ENCODE measurements at places on chromosomes 3 and 15.

- DNase-seq = no peak
Measured at GRCh38 chr3:149020196-149020838, 29.0 kb downstream of the GYG1 start.

DNA sequence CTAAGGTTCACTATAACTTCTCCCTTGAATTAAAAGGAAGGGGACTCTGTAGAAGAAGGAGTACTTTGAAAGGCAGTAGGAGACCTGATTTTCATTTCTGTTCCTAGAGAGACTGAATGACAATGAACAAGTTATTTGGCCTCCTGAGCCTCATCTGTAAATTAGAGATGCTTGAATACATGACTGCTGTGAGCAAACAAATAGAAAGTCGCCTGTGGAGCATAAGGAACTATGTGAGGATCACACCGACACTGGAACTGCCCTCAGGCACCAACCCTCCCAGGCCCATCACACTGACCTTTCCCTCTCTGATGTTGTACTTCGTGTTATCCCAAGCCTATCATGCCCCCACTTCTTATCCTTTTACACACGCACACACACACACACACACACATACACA, 48.6 kb downstream of the IMPG2 start:
- no peak for DNase-seq

DNA sequence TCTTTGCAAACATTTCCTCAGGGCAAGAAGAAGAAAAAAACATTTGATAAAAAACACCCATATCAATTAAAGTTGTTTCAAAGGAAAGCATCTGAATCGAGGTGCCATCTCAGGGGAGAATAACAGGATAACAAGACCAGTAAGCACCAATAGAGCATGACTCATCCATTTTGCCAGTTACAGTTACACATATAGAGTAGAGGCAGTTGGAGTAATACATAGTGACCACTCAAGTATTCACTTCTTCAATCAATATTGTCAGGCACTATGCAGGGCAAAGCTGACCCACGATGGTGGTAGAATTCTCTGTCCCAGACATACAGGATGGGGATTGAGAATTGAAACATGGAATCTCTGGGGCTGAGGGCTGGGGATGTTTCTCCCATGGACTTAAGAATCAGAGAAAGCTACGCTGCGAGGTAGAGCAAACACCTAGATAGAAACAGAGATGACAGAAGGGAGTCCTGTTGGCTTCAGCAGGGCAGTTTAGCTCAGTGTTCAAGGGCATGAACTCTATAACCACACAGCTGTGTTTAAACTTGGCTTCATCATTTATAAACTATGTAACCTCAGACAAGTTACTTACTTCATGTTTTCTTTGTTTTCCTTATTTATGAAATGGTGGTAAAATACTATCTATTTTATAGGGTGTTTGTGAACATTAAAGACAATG, 186.4 kb upstream of the NANOGP8 start:
- DNase-seq = no peak

GRCh38 chr3:7001370-7001769, 140.5 kb downstream of the GRM7 start:
- no peak for DNase-seq

DNA sequence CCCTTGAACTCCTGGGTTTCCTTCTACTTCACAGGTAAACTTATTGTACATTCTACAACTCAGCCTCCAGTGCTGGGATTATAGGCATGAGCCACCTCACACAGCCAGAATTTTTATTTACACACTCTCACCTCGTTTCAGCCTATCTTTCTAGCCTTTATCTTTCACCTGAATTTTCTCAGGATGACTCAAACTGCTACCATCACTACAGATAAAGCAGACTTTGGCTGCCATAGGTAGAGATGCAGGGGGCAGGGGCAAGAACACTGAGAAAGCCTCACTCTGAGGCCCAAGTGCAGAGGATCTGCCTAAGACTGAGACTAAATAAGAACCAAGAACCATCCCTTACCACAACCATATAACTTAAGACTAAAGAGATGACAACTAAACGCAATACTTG, 59.0 kb downstream of the ETFA start:
- DNase-seq = no peak

GRCh38 chr3:178406206-178406605, 130.0 kb upstream of the KCNMB2 start:
- DNase-seq = no peak

- no peak for DNase-seq
Measured at GRCh38 chr3:7238565-7239295, 377.8 kb downstream of the GRM7 start.

- no peak for DNase-seq
Measured at GRCh38 chr15:44718180-44718926, 7.0 kb downstream of the B2M start.

DNA sequence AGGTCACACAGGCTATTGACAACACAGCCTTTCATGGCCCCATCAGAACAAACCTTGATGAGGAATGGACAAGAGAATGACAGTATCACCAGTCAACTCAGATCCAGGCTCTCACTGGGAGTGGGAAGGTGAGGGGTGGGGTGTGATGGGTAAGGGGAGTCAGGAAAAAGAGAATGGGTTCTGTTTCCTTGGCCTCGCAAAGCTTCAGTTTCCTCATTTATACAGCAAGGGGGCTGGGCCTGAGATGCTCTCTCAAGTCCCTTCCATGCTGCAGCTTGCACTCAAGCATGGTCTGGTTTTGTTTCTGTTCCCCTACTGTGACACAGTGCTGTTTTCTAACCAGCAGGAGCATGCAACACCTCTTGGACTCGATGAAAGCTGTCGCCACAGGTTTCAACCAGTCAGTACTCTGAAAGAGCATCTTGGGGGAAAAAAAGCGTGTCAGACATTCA, 65.7 kb upstream of the IL12A start:
- no peak for DNase-seq

DNA sequence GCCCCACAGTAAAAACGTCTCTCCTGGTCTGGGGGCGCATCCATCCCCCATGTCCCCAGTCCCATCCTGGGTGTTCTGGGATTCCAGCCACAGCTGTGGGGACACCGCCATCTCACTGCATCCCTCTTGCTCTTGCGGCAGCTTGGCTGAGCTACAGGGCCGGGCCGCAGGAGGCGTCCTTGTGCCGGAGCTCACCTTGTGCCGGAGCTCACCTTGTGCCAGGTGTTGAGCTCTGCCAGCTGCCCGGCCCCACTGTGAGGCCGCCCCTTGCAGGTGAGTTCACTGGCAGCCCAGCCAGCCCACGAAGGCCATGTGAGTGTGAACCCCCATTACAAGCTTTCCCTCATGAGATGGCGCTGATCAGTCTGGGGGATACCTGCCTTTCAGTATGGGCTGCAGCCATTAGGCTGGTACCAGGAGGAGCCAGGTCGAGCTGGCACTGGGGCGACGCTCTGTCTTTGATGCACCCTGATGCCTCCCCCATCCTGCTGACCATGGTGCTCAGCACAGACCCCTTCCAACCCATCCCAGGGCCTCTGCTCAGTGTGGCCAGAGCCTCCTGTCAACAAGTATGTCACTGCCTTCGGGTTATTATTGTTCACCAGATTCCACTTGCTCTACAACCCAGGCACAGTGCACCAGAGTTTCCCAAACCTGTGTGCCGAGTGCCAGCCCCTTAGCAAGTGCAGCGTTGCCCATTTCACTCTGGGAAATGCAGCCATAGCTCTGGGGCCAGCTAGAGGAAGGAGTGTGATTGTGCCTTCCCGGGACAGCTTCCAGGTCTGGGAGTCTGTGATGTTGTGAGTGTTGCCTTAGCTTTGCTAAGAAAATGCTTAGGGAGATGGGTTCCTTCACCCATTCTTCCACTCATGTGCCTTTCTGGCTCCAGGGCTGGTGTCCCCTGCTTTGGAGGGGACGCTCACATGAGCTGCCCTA, 105.7 kb downstream of the APBA2 start:
- DNase-seq = no peak

- DNase-seq = no peak
Measured at GRCh38 chr3:99269606-99270351, 368.3 kb upstream of the DCBLD2 start.

- DNase-seq = peak; percentile 45
Measured at GRCh38 chr15:82805994-82806406, at the start of gene FSD2. TSS of gene FSD2 (minus strand) at chr15:82806069. CDS start at chr15:82787390, 18,679 bp downstream.

GRCh38 chr3:166447513-166447912, 610.3 kb upstream of the BCHE start:
- no peak for DNase-seq

DNA sequence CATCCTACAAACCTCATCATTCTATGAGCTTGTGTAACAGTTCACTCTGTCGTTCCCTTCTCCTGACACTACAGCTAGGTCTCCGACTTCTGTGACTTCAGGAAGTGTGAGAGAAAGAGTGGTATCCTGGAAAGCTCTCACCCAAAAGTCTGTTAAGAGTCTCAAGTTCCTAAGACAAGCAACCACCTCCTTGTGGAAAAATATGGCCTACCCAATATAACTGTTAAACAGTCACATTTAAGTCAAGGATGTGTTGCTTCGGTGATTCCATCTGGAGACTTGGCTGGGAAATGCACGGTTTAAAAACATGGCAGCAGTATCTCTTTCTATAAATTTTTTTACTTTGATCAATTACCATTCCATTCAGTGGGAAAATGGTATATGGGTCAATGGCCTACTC, 13.8 kb downstream of the FEZF2 start:
- no peak for DNase-seq

- DNase-seq = no peak
Measured at GRCh38 chr15:62469478-62469873, 304.4 kb upstream of the C2CD4B start.

DNA sequence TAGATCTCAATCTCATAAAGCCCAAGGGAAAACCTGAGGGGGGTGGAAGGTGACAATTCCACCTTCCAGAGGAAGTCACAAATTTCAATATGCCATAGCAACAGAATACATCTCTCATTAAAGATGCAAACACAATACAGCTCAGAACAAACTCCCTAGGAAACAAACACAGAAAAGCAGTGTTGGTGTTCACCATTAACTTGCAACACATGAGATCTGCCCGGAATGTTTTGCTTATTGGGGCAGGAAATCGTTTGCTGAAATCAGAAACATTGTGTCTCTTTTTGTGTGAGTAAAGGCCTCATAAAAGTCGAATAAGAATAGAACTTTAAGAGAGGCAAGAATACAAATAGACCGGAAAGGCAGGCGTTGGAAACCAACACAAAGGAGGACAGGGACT, 5.8 kb upstream of the RYR3 start:
- DNase-seq = no peak

DNA sequence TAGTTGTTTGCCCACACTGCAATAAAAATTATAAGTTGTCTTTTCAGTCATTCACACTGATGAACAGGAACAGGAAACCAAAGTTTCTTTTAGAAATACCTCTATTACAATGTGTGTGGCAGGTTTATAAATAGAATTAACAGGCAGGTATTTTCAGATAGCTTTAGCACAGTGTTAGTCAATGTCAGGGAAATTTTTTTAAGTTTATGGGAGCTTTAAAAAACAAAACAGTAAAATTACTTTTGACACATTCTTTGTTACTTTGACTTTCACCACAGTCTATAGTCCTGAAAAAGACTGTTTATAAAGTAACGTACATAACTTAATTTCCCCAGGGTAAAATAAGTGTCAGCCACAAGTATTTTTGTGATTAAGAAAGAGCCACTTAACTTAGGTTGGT, 38.1 kb downstream of the SERPINI1 start:
- no peak for DNase-seq

DNA sequence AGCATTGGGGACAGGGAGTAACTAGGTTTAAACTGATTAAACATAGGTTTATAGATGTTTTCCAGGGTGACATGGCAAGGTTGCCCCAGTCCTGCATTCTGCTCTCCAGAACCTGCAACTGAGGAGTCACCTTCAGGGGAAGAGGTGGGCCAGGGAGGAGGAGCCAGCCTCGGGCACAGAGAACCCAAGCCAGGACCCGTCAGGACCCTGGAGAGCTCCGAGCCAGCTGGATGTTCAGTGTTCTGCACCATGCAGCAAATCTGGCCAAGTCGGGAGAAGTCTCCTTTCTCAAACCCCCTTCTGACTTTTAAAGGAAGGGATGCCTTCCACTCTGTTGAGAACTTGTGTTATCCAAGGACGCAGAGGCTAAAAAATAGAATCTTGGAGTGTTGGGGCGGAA, 62.1 kb upstream of the SLC6A11 start:
- peak; percentile 27 for DNase-seq

DNA sequence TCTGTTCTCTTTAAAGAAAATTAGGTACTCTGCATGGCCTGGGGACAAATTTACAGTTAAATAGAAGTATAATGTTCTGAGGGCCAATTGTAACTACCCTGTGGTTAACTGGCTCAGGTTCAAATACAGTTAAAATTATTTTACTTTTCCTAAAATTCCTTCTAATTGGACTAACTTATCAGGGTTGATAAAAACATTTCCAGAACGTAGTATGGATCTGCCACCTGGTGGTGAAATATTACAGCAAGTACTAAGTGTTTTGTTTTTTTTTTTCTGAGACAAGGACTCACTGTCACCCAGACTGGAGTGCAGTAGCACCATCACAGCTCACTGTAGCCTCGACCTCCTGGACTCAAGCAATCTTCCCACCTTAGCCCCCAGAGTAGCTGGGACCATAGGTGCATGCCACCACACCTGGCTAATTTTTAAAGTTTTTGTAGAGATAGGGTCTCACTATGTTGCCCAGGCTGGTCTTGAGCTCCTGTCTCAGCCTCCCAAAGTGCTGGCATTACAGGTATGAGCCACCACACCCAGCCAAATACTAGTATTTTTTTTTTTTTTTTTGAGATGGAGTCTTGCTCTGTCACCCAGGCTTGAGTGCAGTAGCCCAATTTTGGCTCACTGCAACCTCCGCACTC, 29.2 kb downstream of the NEO1 start:
- no peak for DNase-seq

- no peak for DNase-seq
Measured at GRCh38 chr15:100215031-100215842, 126.5 kb downstream of the ADAMTS17 start.

GRCh38 chr15:91897585-91898372, 44.3 kb downstream of the SLCO3A1 start:
- DNase-seq = no peak

DNA sequence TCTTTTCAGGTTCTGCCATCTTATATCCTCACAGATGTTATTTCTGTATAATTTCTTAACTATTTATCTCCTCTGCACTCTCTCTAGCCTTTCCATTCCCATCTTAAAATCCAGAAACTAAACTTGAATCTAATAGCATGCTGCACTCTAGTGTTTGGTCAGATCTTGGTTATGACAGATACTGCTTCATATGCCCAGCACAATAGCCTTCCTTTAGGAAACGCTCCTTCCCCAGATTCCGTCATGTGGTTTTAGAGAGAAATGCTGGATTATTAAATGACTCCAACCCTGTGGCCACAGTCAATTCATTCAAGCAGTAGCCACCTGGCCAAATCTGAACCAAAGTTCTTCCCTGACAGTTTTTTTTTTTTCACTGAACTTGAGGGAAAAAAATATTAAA, 19.4 kb downstream of the RASGRP1 start:
- no peak for DNase-seq

DNA sequence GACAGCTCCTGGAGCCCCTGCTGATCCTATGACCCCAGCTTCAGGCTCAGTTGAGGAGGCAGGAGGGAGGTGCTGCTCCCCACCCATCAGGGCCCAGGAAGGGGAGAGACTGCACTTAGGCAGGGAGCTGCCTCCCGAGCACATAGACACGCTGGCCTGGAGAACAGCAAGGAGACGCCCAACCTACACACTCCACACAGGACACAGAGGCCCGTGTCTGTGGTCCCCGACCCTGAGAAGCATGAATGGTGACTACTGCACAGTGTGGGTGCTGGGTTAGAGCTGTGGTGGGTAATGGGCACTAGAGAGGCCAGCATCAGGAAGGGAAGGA, 1.1 kb upstream of the HHATL start:
- DNase-seq = no peak

- DNase-seq = no peak
Measured at GRCh38 chr15:69443032-69443611, 9.5 kb upstream of the RPLP1 start.

- DNase-seq = no peak
Measured at GRCh38 chr3:197956626-197956988, 3.4 kb upstream of the LMLN start.

- DNase-seq = no peak
Measured at GRCh38 chr15:101439920-101440319, 49.6 kb downstream of the PCSK6 start.
